Panc1 (cell line): ENCODE measurements at places on chromosomes 1 and 21. TPM values are rescaled to one million over a fixed set of nuclear protein-coding genes. Genes with fewer than 3 reads are reported as not detected.

The CYP4B1 gene
- total RNA-seq: not detected

The CD48 gene
- total RNA-seq: 0.67 TPM

The ILDR2 gene
- total RNA-seq: 0.08 TPM

The ACKR1 gene
- not detected for total RNA-seq

The SPRR2A gene
- total RNA-seq: not detected

The ADAMTS5 gene
- total RNA-seq: 0.05 TPM

The AHCYL1 gene
- 174 TPM for total RNA-seq

The CNKSR1 gene
- total RNA-seq: 13.7 TPM

The SPATA1 gene
- total RNA-seq: 5.0 TPM

The OR2T8 gene
- not detected for total RNA-seq

The GJA8 gene
- not detected for total RNA-seq

The CA6 gene
- total RNA-seq: not detected

The HES5 gene
- not detected for total RNA-seq

The PGLYRP4 gene
- total RNA-seq: not detected

The PDC gene
- total RNA-seq: not detected

The ENTREP3 gene
- 94.7 TPM for total RNA-seq

The RGS1 gene
- not detected for total RNA-seq

The TPTE gene
- not detected for total RNA-seq

The B3GALT2 gene
- total RNA-seq: 0.08 TPM

The CD5L gene
- not detected for total RNA-seq

The BCAR3 gene
- 33.9 TPM for total RNA-seq

The OR2L5 gene
- not detected for total RNA-seq

The CLDN8 gene
- total RNA-seq: not detected

The NBPF1 gene
- 73.2 TPM for total RNA-seq

The SHE gene
- total RNA-seq: 0.03 TPM

The SYT6 gene
- total RNA-seq: not detected

The SMIM11 gene
- total RNA-seq: 17.1 TPM

The MAEL gene
- not detected for total RNA-seq

The LCE1D gene
- total RNA-seq: not detected

The CFAP126 gene
- total RNA-seq: not detected

The APH1A gene
- 146 TPM for total RNA-seq

The MPL gene
- total RNA-seq: not detected

The SLC35F3 gene
- 19.1 TPM for total RNA-seq

The SOX13 gene
- total RNA-seq: 53.0 TPM

The RPE65 gene
- not detected for total RNA-seq

The GUCA2B gene
- not detected for total RNA-seq

The LCE2B gene
- total RNA-seq: not detected

The PODN gene
- 0.23 TPM for total RNA-seq

The SYT11 gene
- total RNA-seq: 4.0 TPM

The STPG1 gene
- 9.9 TPM for total RNA-seq

The DYRK3 gene
- 12.0 TPM for total RNA-seq

The RAVER2 gene
- 15.1 TPM for total RNA-seq

The DNAH14 gene
- total RNA-seq: 47.0 TPM

The SEC22B gene
- 23.7 TPM for total RNA-seq

The UMODL1 gene
- 0.18 TPM for total RNA-seq
